Renal cortical epithelial cell (primary cell): ENCODE measurements at places on chromosomes 12 and 14. TPM values are rescaled to one million over a fixed set of nuclear protein-coding genes. Genes with fewer than 3 reads are reported as not detected.

PAX9 gene
- under 0.01 TPM in 1 of 2 replicates, not detected in the other for total RNA-seq

KIF26A gene
- under 0.01 and 0.05 TPM in 2 replicates for total RNA-seq

ST8SIA1 gene
- total RNA-seq: 0.20 and 0.52 TPM in 2 replicates

KLRC2 gene
- total RNA-seq: 0.87 TPM in 1 of 2 replicates, not detected in the other

CCDC196 gene
- total RNA-seq: not detected in 2 replicates

SNW1 gene
- total RNA-seq: 57.0 and 58.7 TPM in 2 replicates

C12orf54 gene
- total RNA-seq: not detected in 2 replicates

ALG10B gene
- 5.2 and 5.4 TPM in 2 replicates for total RNA-seq

TMEM233 gene
- total RNA-seq: 0.87 and 1.4 TPM in 2 replicates

ANKRD33 gene
- total RNA-seq: not detected in 2 replicates

NRDE2 gene
- total RNA-seq: 11.8 and 16.8 TPM in 2 replicates

KRT3 gene
- total RNA-seq: not detected in 2 replicates

MAP3K9 gene
- 14.4 and 19.7 TPM in 2 replicates for total RNA-seq

DHRS2 gene
- under 0.01 TPM in 1 of 2 replicates, not detected in the other for total RNA-seq

TRIAP1 gene
- total RNA-seq: 25.5 and 35.4 TPM in 2 replicates

PRPH gene
- total RNA-seq: not detected in 2 replicates

TRPV4 gene
- total RNA-seq: 0.69 and 5.3 TPM in 2 replicates

GDF3 gene
- total RNA-seq: not detected in 2 replicates

KCNMB4 gene
- total RNA-seq: 1.0 and 1.2 TPM in 2 replicates

DLGAP5 gene
- total RNA-seq: 0.94 and 29.0 TPM in 2 replicates

TMEM117 gene
- total RNA-seq: 8.0 and 20.6 TPM in 2 replicates

TAMALIN gene
- 2.2 and 3.0 TPM in 2 replicates for total RNA-seq

KRT74 gene
- total RNA-seq: not detected in 2 replicates

NPFF gene
- not detected in 2 replicates for total RNA-seq

SLCO1B3 gene
- total RNA-seq: not detected in 2 replicates

LRIG3 gene
- total RNA-seq: 57.4 and 70.8 TPM in 2 replicates

SOX5 gene
- total RNA-seq: 1.0 TPM in 1 of 2 replicates, not detected in the other

AHNAK2 gene
- total RNA-seq: 33.2 and 60.5 TPM in 2 replicates

TAS2R13 gene
- total RNA-seq: 5.2 TPM in 1 of 2 replicates, not detected in the other

RNU7-1 gene
- not detected in 2 replicates for total RNA-seq

DNAJC22 gene
- total RNA-seq: 3.1 and 18.8 TPM in 2 replicates

KIF21A gene
- total RNA-seq: 20.5 and 62.0 TPM in 2 replicates

ABCB9 gene
- total RNA-seq: 3.0 and 6.5 TPM in 2 replicates

CELA1 gene
- not detected in 2 replicates for total RNA-seq

TAS2R50 gene
- total RNA-seq: 0.35 and 9.3 TPM in 2 replicates

DAD1 gene
- 272 and 366 TPM in 2 replicates for total RNA-seq

CLMN gene
- 19.6 and 30.3 TPM in 2 replicates for total RNA-seq

COL2A1 gene
- total RNA-seq: not detected in 2 replicates

GNPTAB gene
- 41.5 and 74.2 TPM in 2 replicates for total RNA-seq

PRB3 gene
- total RNA-seq: not detected in 2 replicates

ART4 gene
- total RNA-seq: 1.0 TPM in 1 of 2 replicates, not detected in the other

STXBP6 gene
- 0.17 and 0.50 TPM in 2 replicates for total RNA-seq

TROAP gene
- 0.60 and 6.6 TPM in 2 replicates for total RNA-seq

CCDC197 gene
- not detected in 2 replicates for total RNA-seq

REP15 gene
- total RNA-seq: 0.35 and 4.0 TPM in 2 replicates

ACSS3 gene
- 8.5 and 19.8 TPM in 2 replicates for total RNA-seq

CBLN3 gene
- total RNA-seq: 0.52 and 1.2 TPM in 2 replicates

CPNE8 gene
- total RNA-seq: 25.9 and 82.4 TPM in 2 replicates

ZFYVE21 gene
- 88.0 and 97.9 TPM in 2 replicates for total RNA-seq

ITGB7 gene
- total RNA-seq: 2.8 and 3.1 TPM in 2 replicates
